Gastrocnemius medialis (tissue), 4 donors: ENCODE measurements at places on chromosomes 6 and 20.

DNA sequence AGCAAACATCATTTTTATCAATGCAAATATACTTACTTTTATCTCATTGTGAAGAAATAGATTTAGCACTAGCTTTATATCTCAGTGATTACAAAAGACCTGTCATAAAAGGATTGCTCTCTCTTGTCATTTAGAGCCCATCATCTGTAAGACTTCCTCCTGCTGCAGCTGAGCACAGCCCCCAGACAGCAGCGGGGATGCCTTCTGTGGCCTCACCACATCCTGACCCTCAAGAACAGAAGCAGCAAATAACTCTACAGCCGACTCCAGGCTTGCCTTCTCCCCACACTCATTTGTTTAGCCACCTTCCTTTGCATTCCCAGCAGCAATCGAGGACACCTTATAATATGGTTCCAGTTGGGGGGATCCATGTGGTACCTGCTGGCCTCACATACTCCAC is 127.0 kb upstream of the EDN1 start:
- H3K4me1 ChIP-seq, result peaks cover 7% of the 10 kb centered on the region
- H3K4me3 ChIP-seq, result no peak overlapping the region
- no peak for DNase-seq
- peaks cover 31% of the 10 kb centered on the region for H3K36me3 ChIP-seq
- H3K27ac ChIP-seq, result no peak overlapping the region

GRCh38 chr6:101683884-101684283 is 290.4 kb downstream of the GRIK2 start:
- H3K27me3 ChIP-seq, result no peaks in the 10 kb centered on the region
- no peak for DNase-seq
- no peak overlapping the region for H3K27ac ChIP-seq
- no peaks in the 10 kb centered on the region for H3K36me3 ChIP-seq

GRCh38 chr6:56766806-56767178 is 124.1 kb upstream of the DST start:
- peak overlapping the region; percentile 86 for H3K27ac ChIP-seq
- no peaks in the 10 kb centered on the region for H3K27me3 ChIP-seq
- no peaks in the 10 kb centered on the region for H3K36me3 ChIP-seq
- H3K4me3 ChIP-seq, result no peak overlapping the region

DNA sequence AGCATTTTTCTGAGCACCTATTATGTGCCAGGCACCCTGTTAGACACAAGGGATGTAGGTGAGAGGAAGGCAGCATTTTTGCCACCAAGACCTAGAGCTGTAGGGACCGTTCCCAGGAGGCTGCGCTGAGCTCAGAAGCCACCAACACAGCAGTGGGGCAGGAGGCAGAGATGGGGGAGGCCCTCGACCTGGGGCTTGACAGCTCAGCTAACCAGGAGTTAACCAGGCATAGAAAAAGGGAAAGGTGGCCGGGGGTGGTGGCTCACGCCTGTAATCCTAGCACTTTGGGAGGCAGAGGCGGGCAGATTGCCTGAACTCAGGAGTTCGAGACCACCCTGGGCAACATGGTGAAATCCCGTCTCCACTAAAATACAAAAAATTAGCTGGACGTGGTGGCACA is 29.5 kb downstream of the KIF25 start:
- H3K4me1 ChIP-seq, result peaks cover 12% of the 10 kb centered on the region
- no peak overlapping the region for H3K27ac ChIP-seq
- no peaks in the 10 kb centered on the region for H3K27me3 ChIP-seq
- DNase-seq, result no peak

GRCh38 chr6:85923013-85923430 is 280.3 kb upstream of the SYNCRIP start:
- no peaks in the 10 kb centered on the region for H3K36me3 ChIP-seq
- DNase-seq, result no peak
- H3K4me1 ChIP-seq, result no peaks in the 10 kb centered on the region
- no peaks in the 10 kb centered on the region for H3K27me3 ChIP-seq
- no peak overlapping the region for H3K27ac ChIP-seq

DNA sequence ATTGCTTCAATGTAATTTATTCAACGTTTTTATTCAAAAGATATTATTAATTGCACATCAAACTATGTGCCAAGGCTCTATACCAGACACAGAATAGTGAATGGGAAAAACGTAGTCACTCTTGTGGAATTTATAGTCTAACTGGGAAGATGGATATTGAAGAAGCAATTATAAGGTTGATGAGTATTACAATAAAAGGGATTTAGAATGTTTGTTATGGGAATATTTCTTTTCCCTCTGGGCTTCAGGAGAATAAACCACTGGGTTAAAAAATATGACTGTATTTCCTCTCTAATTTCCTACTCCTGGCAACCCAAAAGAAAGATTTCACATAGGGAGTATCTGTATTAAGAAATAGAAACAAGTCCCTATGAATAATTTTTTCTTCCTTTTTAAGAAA is 25.1 kb upstream of the UTRN start:
- DNase-seq, result no peak
- H3K27ac ChIP-seq, result no peak overlapping the region

- no peaks in the 10 kb centered on the region for H3K36me3 ChIP-seq
- no peaks in the 10 kb centered on the region for H3K27me3 ChIP-seq
- no peak for DNase-seq
Measured at GRCh38 chr6:51049983-51050877, 231.6 kb downstream of the TFAP2B start.

GRCh38 chr6:43261198-43261597 is 17.9 kb downstream of the TTBK1 start:
- no peaks in the 10 kb centered on the region for H3K36me3 ChIP-seq
- no peak overlapping the region for H3K4me3 ChIP-seq
- no peak for DNase-seq
- H3K27me3 ChIP-seq, result no peaks in the 10 kb centered on the region
- no peaks in the 10 kb centered on the region for H3K4me1 ChIP-seq

GRCh38 chr20:11204926-11205768 is 531.3 kb upstream of the JAG1 start:
- no peak overlapping the region for H3K27ac ChIP-seq
- no peak overlapping the region for H3K4me3 ChIP-seq
- DNase-seq, result peak; percentile 41
- no peaks in the 10 kb centered on the region for H3K36me3 ChIP-seq

DNA sequence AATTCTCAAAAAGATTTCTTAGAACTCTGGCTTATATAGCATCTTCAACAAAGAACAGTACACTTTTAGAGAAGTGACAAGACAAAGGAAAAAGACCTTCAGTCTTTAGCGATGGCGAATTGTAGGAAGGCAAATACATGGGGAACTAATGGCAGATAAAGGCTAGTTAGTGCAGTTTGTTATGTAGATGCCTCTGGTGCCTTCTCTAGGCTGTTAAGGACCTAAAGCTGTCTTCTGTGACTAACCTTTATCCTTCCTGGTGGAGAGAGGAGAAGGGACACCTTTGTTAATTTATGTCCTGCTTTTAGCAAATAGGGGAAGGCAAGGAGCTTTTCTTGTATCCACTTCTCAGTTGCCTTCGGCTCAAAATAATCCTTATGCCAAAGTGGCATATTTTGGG is 7.2 kb downstream of the ANKRD6 start:
- no peak overlapping the region for H3K27ac ChIP-seq
- no peak for DNase-seq
- no peaks in the 10 kb centered on the region for H3K27me3 ChIP-seq
- no peak overlapping the region for H3K4me3 ChIP-seq
- no peaks in the 10 kb centered on the region for H3K4me1 ChIP-seq
- H3K36me3 ChIP-seq, result no peaks in the 10 kb centered on the region

GRCh38 chr6:129903082-129903481 is 42.0 kb upstream of the TMEM244 start:
- H3K36me3 ChIP-seq, result no peaks in the 10 kb centered on the region
- no peak for DNase-seq
- H3K4me1 ChIP-seq, result no peaks in the 10 kb centered on the region
- H3K27ac ChIP-seq, result no peak overlapping the region
- no peak overlapping the region for H3K4me3 ChIP-seq
